ENCODE measurements at places on chromosomes 5 and 9. TPM values are rescaled to one million over a fixed set of nuclear protein-coding genes. Genes with fewer than 3 reads are reported as not detected.

Gene PCYOX1L
- total RNA-seq: 4.0 TPM

Gene CARD6
- 10.8 TPM for total RNA-seq

Gene PPP2R2B
- 1.6 TPM for total RNA-seq

Gene LCN1
- total RNA-seq: not detected

Gene POMT1
- 16.4 TPM for total RNA-seq

Gene ZNF879
- 2.6 TPM for total RNA-seq

Gene EXD3
- total RNA-seq: 5.9 TPM

Gene ARID3C
- not detected for total RNA-seq

Gene ST8SIA4
- 1.9 TPM for total RNA-seq

Gene MUSK
- 2.0 TPM for total RNA-seq

Gene TAF11L10
- not detected for total RNA-seq

Gene ANKRD33B
- total RNA-seq: 4.7 TPM

Gene SEMA6A
- total RNA-seq: 3.9 TPM

Gene PKD2L2
- not detected for total RNA-seq

Gene KLF4
- 62.9 TPM for total RNA-seq

Gene FAM151B
- total RNA-seq: 1.9 TPM

Gene SLC6A18
- not detected for total RNA-seq

Measured in right atrium auricular region (tissue), 2 donors.